Naive thymus-derived CD4-positive, alpha-beta T cell (primary cell): ENCODE measurements at places on chromosomes 1 and 21.

DNA sequence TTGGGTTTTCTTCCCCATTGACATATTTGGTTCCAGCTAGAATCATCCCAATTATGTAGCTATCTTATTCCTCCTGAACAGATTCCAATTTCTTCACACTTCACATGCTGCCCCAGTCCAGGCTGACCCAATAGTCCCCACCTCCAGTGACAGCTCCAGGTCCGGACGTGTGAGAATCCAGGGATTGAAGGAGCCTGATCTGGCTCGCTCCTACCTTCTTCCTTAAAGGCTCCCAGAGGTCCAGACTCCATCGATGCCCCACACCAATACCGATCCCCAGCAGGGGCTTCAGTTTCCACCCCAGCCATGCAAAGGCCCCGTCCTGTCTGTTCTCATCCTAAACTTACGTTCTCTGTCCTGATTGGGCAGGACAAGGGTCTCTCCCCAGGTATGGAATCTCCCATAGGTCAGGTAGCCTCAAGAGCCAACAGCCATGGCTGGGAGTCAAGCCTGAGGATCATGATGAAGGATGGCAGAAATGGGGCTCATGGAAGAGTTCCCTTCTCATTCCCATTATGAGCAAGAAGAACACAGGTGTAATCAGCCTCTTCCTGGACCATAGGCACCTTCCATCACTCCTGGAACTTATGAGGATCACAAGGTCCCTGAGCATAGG is 20.4 kb upstream of the SLAMF9 start:
- no peak for DNase-seq

- DNase-seq, result no peak
Observed at GRCh38 chr1:223547316-223548114, 118.0 kb downstream of the CAPN8 start.

DNA sequence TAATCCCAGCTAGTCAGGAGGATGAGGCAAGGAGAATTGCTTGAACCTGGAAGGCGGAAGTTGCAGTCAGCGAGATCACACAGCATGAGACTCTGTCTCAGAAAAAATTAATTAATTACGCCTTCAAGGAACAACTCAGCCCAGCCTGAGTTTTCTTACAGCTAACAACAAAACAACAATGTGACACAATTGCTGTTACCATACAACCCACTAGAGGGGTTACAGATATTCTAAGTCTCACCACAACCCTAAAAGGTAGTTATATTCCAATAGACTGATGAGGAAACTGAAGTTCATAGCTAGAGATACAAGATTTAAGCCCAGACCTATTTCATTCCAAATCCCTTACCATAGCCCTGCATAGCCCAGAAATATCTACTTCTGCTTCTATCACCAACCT is 2.9 kb upstream of the LRRC8C start:
- DNase-seq, result no peak

GRCh38 chr21:42518215-42518614 is 4.6 kb downstream of the SLC37A1 start:
- no peak for DNase-seq

DNA sequence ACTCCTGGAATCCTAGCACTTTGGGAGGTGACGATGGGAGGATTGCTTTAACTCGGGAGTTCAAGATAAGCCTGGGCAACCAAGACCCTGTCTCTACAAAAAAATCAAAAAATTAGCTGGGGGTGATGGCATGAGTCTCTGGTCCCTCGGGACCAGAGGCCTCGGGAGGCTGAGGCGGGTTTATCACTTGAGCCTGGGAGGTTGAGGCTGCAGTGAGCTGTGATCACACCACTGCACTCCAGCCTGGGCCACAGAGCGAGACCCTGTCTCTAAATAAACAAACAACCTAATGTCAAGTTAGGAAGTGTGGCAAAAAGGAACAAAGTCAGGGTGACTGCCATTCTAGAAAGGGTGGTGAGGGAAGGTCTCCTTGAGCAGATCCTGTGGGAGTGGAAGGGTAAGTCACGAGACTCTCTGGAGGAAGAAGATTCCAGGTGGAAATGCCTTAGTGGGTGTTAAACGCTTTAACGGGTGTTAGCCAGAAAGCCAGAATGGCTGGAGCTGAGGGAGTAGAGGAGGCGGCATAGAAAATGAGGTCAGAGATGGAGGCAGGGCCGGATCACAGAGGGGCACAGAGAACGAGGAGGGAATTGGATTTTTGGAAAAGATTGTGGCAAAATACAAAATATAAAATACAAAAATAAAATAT is 62.2 kb upstream of the ATP5PO start:
- DNase-seq, result no peak

DNA sequence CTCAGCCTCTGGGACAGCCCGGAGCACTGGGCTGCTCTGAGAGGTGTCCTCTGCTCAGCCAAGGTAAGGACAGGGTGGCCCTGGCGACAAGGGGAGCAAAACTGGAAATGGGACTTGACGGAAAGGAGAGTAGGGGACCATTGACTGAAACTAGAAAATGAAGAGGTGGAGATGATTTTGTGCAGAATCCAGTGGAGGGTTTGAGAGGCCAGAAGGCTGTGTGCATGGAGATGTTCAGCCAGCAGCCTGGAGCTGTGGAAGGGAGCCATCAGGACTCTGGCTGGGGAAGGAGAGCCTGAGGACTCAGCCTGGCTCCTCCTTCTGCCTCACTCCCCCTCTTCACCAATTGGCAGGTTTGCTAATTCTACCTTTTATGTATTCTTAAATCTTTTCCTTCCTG is 114.2 kb downstream of the EDEM3 start:
- no peak for DNase-seq

- no peak for DNase-seq
Observed at GRCh38 chr1:35431173-35431599, 126.0 kb downstream of the KIAA0319L start.

DNA sequence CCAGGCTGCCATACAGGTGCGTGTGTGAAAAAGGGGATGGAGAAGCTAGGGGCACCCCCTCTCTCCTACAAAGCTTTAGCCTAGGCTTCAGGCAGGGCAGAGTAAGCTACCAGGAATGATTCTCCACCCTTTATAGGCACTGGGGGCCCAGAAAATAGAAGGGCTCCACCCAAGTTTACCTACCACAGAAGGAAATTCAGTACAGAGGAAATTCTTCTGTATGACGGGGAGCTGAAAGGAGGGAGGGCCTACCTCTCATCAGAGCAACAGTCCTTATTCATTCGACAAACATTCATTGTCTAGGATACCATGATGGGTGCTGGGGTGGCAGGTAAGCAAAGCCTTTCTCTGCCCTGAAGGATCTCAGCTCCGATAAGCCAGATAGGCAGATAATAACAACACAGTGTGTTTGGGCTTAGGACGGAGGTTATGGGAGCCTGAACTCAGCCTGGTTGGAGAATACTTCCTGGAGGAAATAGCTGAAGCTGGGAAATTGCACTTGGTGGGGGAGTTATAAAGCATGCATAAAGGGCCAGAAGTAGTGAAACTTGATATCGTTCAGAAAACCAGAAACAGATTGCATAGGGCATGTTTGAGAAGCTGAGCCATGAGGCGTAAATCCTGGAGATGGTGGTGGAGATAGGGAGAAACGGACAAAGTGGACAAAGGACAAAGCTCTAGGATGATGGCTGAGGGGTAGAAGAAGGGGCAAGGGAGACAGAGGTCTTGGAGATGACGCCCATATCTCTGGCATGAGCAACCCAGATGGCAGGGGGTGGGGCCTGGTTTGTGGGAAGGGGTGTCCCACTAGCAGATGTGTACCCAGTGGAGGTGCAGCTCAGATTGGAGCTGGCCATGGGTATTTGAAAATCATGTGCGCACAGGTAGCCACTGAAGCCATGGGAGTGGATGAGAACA is 5.3 kb upstream of the P3R3URF start:
- DNase-seq, result no peak

- no peak for DNase-seq
Observed at GRCh38 chr1:53141487-53142055, 867 bp downstream of the SLC1A7 start.

GRCh38 chr1:11984576-11984975 is 4.3 kb downstream of the MFN2 start:
- no peak for DNase-seq

DNA sequence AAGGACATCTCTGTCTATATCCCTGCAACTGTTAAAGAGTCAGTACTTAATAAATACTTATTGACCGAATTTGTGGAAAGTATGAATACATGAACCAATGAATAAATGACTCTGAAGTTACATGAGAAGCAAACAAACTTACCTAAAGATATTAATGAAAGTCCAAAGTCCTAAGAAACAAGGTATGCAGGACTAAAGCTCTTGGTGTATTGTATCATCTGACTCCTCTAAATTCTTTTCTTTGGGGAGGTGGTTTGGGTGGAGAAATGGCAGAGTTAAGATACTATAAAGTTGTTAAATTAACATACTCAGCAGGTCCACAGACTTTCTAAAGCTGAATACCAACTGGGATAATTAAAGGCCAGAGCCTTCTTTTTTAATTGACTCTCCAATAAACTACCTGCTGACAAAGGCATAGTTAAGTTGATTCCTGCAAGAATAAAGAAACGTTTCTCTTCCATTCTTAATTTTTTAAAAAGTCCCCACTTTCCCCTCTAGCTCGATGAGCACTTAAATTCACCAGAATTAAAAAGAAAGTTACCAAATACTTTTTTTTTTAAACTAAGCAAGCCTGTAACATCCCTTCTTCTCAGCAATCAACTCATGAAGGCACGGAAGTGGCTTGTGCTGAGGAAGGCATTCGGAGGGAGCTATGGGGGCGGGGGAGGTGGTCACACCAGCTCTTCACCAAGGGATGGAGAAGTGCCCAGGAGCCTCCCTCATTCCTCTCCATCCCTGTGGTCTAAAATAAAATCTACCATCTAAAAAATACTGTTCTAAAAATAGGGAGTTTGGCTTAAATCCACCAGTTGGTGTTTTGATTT is 61.1 kb downstream of the GADD45A start:
- no peak for DNase-seq

GRCh38 chr21:18114810-18115209 is 129.8 kb upstream of the CHODL start:
- no peak for DNase-seq

GRCh38 chr21:45537111-45537745 is 5.0 kb downstream of the SLC19A1 start:
- DNase-seq, result no peak

- no peak for DNase-seq
Observed at GRCh38 chr1:63935553-63935952, 161.7 kb downstream of the ROR1 start.

GRCh38 chr21:32426066-32426465 is 13.6 kb downstream of the EVA1C start:
- DNase-seq, result no peak

DNA sequence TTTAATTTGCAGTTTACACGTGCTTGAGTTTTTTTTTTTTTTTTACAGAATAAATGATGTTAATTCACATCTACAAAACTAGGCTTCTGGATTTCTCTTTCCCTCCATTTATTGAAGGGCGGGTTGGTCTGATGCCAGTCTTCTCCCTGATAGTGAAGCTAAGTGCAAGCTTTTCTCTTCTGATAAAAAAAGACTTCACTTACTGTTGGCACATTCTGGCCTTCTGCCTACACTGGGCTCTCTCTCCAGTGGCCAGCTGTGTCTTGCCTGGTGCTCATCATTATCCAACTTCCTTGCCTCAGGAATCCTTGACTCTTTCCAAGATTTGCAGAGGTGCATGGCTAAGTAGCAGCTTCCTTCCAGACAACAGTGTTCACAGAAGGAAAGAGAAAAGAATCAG is 7.6 kb upstream of the RAP1A start:
- no peak for DNase-seq

- DNase-seq, result no peak
Observed at GRCh38 chr1:59487335-59488031, 190.6 kb downstream of the FGGY start.

DNA sequence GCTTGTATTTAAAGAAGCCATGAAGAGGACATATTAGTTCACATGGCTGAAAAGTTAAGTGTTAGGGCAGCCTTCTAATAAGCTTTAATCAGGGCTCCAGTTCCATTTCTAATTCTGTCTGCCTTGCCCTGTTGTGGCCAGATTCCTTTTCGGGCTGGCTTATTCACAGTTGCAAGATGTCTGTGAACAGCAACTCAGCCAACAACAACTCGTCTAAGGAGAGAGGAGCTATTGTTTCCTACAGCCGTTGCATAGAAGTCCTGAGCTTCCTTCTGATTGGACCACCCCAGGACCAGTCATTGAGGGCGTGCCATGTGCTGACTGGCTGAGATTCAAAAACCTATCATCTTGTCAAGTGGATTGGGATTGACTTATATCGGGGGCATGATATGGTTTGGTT is 18.6 kb upstream of the COQ8A start:
- no peak for DNase-seq

DNA sequence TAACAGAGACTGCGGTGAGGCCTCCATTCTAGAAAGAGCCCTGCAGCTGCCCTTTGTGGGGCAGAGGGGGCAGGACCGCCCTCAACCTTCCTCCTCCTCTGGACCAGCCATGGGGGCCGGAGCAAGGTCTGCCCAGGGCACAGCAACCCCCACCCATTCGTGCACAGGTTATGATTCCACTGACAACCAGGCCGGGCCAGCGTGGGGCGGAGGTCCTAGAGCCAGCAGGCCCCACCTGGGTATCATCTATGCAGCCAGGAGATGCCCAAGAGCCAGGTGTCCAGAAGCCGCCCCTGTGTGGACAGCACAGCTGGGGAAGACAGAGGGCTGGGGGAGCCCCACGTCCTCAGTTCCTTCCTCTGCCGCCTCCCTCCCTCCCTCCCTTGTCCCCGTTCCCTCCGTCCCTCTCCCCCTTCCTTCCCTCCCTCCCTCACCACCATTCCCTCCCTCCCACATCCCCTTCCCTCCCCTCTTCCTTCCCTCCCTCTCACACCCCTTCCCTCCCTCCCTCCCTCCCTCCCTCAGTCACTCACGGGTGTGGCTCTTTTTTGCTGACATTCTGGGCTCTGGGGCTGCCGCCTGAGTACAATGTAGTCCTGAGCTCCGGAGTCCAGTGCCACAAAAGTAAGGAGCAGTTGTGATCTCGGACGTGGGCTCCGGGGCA is 12.3 kb downstream of the RNF223 start:
- DNase-seq, result no peak

- DNase-seq, result no peak
Observed at GRCh38 chr1:27968692-27969091, 8.9 kb downstream of the XKR8 start.

GRCh38 chr21:22763442-22763841 is 1765.2 kb downstream of the NCAM2 start:
- DNase-seq, result no peak

GRCh38 chr1:11639372-11639771 is 14.9 kb downstream of the FBXO2 start:
- DNase-seq, result no peak

- DNase-seq, result no peak
Observed at GRCh38 chr1:214882616-214883015, 199.9 kb upstream of the KCNK2 start.

GRCh38 chr1:47650205-47650604 is 212.4 kb downstream of the FOXD2 start:
- DNase-seq, result no peak

DNA sequence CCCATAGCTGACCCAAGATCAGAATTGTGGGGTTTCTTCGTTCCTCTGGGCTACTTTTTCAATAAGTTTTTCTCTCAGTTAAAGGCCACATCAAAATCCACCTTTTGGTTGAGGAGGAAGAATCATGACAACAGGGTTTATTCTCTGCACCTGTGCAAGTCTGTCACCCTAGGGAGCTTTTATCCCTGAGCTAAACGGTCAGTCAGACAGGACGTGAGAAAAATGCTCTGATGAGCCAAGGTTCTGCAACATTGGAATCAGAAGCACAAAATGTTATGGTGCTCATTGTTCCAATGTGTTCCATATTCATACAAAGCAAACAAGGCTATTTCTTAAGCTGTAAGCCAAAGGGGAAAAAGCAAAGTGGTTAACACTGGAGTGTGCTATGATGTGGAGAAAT is 7.4 kb upstream of the ERICH3 start:
- DNase-seq, result no peak
